ENCODE measurements at places on chromosomes 7 and 10.

GRCh38 chr7:34137176-34137575 lies 231.8 kb downstream of the BMPER start:
- DNase-seq, result no peak

DNA sequence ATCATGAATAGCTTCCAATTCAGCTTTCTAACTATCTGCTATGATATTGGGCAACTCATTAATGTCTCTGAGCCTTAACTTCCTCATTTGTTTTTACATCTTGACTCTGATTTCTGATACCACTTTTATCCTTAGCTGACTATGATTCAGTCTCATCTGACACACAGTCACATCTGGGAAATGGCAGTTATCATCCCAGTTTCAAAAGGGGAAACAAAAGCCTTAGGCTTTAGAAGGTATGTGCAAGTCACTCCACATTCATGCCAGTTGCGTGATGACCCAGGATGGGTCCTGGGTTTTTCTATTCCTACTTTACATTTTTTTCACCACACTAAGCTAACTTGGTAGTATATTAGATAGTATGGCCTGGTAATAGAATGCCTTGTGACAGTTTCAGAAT lies 12.7 kb downstream of the SCIN start:
- DNase-seq, result no peak

- DNase-seq, result no peak
Measured at GRCh38 chr10:102931643-102932042, 13.5 kb downstream of the CNNM2 start.

GRCh38 chr7:88309819-88310218 lies 3.1 kb upstream of the STEAP4 start:
- no peak for DNase-seq

GRCh38 chr7:134667899-134668298 lies 21.2 kb downstream of the BPGM start:
- no peak for DNase-seq

DNA sequence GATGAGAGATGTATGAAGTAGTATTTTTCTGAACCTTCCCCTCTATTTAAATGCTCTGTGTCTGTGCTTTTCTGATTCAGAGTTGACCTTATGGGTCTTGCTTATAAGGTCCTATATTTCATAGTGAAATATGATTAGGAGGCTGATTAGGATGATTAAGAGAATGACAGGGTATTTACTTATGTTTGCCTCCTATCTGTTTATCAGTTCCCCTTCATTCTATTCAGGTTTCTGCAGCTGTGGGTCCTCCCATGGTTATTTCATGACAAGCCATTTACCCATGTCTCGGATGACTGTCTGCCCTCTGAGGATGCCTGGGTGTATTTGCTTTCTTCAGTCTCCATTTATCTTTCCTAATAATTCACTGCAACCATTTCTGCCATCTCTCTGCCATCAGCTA lies 16.9 kb downstream of the RPA3 start:
- DNase-seq, result no peak

Data from kidney glomerular epithelial cell (primary cell).